Glutamatergic neuron (in vitro differentiated cells): ENCODE measurements at places on chromosomes 13 and 19. TPM values are rescaled to one million over a fixed set of nuclear protein-coding genes. Genes with fewer than 3 reads are reported as not detected.

NCAN gene
- 186 TPM for total RNA-seq

CDX2 gene
- total RNA-seq: 1.1 TPM

ZNF729 gene
- total RNA-seq: not detected

DNA sequence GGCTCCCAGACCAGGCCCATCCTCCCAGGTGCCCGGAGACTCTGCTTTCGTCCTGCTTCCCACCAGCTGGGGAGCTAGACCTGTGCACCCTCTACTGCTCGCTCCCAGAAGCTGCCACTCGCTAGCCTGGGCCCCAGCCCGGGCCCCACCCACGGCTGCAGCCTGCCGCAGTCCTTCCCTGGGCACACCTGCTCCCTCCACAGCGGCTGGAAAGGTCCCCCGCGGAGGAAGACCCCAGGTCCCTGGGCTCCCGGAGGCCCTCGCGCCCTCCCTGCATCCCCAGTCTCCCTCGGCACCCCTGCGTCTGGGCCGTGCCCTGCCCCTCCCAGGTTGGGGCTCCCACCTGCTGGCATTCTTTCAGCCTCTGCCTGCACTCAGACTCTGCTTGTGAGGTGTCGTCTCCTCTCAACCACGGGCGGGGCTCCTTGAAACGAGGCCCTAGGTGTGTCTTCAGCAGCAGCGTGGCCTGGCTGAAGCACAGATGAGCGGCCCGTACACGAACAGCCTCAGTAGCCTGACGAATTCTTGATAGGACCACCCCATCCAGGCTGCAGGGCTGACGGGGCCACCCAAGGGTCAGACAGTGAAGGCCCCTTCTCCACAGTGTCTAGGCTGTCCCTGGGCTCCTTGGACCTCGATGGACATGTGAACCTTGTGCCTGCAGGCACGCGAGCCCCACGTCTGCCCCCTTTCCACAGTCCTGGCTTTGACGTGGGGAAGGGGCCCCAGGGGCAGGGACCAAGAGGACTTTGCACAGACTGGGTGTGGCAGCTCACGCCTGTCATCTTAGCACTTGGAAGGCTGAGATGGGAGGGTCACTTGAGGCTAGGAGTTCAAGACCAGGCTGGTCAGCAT is 27.9 kb downstream of the DOT1L start:
- H3K4me1 ChIP-seq: no peaks in the 10 kb centered on the region
- H3K4me3 ChIP-seq: no peak overlapping the region
- no peak for DNase-seq

DNA sequence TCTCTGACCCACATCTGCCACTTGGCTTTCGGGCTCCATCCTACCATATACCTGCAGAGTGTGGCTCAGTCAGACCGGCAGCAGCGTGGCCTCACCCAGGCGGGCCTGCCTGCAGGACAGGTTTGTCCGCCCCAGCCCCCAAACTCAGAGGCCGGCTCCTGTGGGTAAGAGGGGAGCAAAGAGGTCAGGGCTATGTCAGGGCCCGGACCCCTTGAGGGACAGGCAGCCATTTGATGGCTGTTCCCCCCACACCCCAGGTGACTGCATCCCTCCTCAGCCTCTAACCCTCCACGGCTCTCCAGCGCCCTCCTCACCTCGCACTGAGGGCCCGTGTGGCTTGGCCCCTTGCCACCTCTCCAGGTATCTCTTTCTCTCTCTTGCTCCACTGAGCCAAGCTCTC is 12.3 kb upstream of the ZBTB32 start:
- no peak for DNase-seq
- H3K4me3 ChIP-seq: peak overlapping the region; percentile 38
- H3K4me1 ChIP-seq: no peaks in the 10 kb centered on the region
- no peaks in the 10 kb centered on the region for H3K36me3 ChIP-seq

GRCh38 chr19:29672319-29672932 is 7.2 kb downstream of the PLEKHF1 start:
- no peaks in the 10 kb centered on the region for H3K36me3 ChIP-seq
- no peak for DNase-seq
- no peak overlapping the region for H3K27ac ChIP-seq

GRCh38 chr19:5828661-5829566 is 10.6 kb downstream of the FUT6 start:
- no peaks in the 10 kb centered on the region for H3K36me3 ChIP-seq
- peak overlapping the region; percentile 94 for H3K27ac ChIP-seq
- peak; percentile 62 for DNase-seq
